ENCODE measurements at places on chromosomes 5 and 9.

GRCh38 chr9:109487247-109487646 is 10.9 kb downstream of the PTPN3 start:
- DNase-seq, result no peak

DNA sequence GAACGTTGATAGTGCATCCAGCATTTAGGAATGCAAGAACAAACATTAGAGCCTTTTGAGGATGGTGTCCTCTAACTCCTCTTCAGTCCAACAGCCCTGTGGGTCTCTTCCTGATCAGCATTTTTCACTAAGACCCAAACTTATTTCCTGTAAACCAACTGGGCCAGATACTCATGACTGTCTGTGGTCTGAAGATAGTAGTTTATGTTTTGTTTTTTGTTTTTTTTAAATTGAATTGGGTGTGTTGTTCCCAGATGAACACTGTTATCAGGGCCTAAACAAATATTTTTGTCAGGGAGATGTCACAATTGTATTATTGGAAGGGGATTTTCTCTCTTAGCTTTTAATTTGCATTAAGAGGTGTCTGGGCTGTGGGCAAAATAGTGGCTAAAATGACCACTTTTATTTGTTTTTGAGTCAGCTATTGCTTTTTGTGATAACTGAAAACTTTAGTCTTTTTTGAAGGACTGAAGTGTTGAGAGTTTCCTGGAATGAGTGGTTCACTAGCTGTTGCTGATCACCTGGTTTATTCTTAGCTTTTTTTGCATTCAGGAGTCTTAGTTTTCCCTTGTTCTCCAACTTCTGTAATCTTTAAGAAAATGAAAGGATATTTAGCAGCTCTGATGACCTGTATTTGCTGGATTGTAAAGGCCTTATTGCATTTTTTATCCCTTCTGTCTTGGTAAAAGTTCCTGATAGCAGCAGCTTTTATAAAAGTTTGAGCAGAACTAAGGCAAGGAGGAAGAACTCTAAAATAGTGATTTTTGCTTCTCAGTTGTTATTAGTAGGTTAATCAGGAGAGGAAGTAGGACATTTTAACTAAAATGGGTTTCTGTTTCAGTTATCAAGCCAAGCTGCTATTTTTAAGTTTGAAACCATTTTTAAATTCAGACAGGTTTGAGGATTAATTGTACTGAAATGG is 5.5 kb downstream of the MAN2A1 start:
- no peak for DNase-seq

GRCh38 chr5:120252839-120253238 is 211.3 kb upstream of the PRR16 start:
- DNase-seq, result peak; percentile 16

DNA sequence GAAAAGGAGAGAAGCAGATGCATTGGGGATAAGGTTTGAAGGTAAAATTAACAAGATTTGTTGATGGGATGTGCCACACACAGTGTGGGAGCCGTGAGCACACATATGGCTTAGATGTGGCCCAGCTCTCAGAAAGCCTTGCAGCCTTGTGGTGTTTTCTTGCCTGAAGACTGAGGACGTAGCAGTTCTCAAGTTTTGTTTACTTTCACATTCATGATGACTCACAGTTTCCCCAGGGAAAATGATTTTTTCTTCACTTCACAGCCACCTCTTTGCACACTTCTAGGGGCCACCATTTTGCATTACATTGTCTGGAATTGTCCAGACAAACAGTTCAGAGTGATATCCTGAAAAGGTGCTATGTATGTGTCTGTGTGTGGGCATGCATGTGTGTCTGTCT is 126.2 kb downstream of the BASP1 start:
- peak; percentile 75 for DNase-seq

DNA sequence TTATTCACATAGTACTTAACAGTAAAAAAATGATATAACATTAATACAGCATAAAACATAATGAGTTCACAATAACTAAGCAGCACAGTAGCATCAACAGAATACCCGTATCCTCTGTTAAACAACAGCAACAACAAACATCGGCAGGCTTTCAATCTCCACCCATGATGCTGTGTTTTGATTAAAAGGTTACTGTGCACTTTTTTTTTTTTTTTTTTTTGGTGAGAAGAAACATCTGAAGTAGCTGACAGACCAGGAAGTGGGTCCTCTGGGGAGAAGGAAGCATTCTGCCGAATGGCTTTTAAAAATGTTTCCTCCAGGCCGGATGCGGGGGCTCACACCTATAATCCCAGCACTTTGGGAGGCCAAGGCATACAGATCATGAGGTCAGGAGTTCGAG is 282.3 kb downstream of the EPB41L4A start:
- no peak for DNase-seq

GRCh38 chr9:92711844-92712243 is 41.9 kb upstream of the IPPK start:
- DNase-seq, result no peak

- DNase-seq, result peak; percentile 41
Observed at GRCh38 chr9:6506571-6506970, 93.6 kb downstream of the UHRF2 start.

DNA sequence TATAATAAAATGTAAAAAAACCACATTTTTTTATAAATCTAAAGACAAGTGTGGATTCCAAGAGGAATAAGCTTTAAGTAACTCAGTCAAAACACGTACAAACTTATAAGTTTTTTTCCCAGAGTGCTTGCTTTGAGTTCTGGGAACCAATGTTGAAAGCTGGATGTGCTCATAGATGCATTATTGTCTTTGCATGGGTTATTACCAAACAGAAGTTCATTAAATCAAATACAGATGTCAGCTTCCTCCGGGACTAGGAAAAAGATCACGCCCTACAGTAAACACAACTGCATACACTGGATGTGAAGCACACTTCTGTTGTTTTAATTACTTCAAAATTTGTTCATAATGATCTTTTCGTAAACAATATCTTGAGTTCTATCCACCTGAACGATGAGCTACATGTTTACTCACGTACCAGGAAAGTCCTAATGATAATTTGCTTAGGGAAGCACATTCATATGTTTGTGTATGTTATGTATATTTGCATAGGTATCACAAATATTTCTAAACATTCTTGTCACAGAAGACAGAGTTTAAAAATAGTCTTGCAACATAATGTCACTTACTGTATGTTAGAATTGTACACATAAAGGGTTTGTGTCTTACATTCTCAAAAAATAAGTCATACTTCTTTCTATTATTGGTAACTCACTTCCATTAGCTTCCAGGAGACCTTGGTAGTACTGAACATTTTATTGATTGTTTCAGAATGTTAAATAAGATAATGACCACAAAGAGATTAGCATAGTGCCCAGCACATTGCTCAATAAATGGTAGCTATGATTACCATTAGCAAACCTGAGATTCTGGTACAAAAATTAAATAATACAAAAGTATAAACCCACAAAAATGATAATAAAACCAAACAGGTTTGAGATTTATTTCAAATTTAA is 427.4 kb downstream of the CETN3 start:
- peak; percentile 65 for DNase-seq

DNA sequence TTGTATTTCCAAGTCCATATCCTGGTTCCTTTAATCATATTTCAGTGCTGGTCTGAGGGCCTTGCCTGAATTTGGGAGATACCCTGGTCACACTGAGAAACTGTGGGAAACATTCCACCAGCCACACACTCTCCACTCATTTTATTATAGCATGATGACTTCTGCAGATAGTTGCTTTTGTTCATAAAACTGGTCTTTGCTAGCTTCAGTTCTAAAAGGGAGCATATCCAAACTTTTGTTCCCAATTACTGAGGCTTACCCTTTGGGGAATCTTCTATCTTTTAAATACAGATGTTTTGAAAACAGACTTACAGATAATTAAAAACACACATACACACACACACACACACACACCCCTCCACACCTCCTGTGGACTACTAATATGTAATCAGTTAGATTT is 21.0 kb downstream of the DMGDH start:
- DNase-seq, result no peak

DNA sequence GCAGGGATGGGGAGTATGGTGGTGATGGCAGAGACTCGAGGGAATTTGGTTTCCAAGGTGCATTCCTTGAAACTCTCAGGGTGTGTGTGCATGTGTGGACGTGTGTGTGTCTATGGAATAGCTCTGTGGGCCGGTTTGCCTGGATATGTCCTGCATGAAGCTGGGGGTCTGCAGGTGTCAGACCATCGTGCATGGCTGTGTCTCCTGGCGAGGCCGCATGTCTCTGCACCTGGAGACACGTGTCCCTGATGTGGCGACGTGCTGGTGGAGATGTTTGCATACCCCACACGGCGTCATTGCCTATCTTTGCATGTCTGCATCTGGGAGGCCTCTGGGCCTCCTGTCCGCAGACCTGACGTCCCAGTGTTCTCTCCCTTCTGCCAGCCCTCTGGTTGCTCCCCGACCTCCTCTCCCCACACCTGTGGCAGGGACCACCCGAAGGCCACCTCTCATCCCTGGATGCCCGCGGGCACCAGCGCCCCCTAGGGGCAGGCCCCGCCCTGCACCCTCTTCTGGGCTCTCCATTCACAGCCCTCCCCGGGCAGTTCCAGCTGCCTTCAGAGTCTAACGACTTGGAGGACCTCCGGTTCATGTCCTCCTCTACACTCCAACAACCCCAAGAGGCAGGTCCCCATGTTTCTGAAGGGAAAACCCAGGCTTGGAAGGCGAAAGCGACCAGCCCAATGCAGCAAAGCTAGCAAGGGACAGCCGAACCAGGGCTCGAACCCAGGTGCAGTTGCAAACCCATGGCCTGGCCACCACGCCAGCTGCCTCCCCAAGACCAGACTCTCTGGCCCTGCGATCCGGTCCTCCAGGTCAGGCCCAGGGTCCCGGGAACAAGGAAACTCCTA is 88.6 kb downstream of the LMX1B start:
- DNase-seq, result no peak

DNA sequence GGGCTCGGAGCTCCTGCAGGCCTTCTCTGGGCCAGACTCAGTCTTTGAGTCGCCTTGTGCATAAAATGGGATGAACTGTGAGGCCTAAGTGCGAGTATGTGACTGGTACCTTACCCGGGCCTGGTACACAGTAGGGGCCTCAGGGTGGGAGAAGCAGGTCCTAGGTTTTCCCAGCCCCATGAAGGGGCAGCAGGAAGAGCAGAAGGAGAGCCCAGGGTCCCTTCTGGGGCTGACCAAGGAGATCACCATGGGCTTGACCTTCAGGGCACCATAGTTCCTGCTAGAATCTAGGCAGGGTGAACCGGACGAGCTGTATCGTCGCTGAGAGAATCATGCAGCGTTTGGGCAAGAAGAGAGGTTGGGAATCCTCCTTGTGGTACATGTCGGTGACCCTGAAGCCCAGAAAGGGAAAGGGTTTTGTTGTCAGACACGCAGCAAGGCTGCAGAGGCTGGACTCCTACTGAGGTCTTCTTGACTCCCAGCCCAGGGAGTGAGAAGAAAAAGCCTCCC is 373 bp upstream of the PHYKPL start:
- no peak for DNase-seq

DNA sequence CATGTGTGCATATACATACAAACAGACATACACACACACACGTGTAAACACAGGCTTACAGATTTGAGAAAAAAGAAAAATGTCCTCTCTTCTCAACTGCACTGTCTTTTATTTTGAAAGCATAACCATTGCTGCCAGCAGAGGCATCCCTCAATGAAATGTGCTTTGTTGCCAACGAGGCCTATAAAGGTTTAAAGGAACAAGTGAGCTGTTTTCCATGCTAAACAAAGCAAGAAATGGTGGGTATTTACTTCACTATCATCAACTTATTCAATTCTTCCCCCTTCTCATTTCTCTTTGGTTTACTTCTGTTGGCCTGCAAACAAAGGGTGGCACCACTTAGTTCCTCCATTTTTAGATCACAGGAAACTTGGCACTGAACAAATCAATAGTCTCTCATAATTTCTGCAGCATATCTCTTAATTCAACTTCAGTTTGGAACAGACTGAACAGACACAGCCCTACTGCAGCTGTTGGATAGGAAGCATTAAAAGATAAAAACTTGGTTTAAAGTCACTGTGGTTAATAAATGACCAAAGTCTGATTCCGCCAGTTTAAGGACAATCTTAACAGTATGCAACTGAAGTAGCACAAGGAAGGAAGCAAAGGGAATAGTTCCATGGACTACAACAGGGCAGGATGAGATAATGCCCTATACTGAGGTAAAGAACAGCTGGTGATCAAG is 21.7 kb downstream of the TTC33 start:
- no peak for DNase-seq

DNA sequence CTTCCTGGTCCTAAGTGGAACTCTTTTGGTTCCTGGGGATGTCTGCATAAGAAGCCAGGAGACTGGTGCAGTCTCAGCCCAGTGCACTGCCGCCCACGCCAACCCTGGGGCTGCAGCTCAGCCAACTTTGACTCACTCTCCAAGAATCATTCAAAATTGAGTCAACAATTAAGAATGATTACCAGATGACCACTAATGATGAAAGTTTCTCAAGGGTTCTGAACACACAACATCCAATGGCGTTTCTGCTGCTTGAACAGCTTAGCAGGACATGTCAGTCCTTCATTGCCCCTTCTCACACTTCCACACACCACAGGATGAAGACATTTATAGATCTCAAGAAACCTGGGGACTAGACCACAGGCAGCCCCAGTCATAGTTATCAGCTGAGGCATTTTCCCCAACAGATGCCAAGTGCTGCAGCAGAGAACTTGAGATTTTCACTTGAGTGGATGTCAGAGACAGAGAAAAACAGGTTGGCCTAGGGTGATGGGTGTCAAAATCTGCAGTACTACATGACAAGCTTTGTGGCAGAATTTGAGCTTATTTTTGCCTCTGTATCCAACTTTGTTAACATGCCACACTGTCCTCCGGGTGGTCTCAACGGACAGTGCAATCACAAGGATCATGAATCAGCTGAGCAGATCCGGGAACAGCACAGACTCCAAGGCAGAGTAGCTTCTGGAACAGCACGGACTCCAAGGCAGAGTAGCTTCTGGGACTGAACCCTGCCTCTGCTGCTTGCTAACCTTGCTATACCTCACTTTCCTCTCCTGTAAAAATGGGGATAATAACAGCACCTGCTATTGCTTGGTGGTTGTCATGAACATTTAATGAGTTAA is 356.1 kb downstream of the SPOCK1 start:
- DNase-seq, result peak; percentile 97

DNA sequence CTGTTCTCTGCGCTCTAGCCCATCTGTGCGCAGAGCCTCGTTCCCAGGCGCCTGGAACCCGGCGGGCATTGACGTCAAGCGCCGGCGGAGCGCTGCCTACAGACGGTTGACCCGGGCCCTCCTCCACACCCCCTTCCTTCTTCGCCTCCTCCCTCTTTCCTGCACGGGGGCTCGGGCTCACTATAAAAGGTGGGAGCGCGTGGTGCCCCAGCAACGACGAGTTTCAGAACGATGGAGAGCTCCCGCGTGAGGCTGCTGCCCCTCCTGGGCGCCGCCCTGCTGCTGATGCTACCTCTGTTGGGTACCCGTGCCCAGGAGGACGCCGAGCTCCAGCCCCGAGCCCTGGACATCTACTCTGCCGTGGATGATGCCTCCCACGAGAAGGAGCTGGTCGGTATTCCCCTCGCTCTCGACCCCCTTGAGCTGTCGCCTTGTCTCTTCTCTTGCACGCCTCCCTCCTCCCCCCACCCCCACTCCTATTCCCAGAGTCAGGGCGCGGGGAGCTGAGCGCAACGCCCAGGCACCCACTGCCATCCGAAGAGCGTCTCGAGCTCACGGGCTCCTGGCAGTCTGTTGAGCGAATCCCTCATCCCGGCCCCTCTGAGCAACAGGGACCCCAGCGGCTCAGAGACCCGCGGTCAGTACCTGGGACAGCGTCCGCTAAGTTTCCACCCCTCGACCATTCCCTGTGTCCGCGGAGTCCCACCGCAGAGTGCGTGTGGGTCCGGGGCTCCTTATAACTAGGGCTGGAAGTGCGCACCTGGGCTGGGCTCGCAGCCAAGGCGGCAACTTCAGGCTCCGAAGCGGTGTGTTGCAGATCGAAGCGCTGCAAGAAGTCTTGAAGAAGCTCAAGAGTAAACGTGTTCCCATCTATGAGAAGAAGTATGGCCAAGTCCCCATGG is at the start of gene CARTPT:
TSS of gene CARTPT (plus strand) at position 213 of the 902 bp plus-strand sequence. CDS start at position 232, 19 bp downstream.
- no peak for DNase-seq

- peak; percentile 92 for DNase-seq
Observed at GRCh38 chr5:54180630-54181031, 129.7 kb downstream of the ARL15 start.
